ENCODE measurements at places on chromosomes 7 and 10.
A peak's percentile ranks its signal among the peaks of the same experiment; 100 is the strongest.

- no peak for DNase-seq
These were observed 50.6 kb upstream of the RET start for GRCh38 chr10:43026039-43026973.

DNA sequence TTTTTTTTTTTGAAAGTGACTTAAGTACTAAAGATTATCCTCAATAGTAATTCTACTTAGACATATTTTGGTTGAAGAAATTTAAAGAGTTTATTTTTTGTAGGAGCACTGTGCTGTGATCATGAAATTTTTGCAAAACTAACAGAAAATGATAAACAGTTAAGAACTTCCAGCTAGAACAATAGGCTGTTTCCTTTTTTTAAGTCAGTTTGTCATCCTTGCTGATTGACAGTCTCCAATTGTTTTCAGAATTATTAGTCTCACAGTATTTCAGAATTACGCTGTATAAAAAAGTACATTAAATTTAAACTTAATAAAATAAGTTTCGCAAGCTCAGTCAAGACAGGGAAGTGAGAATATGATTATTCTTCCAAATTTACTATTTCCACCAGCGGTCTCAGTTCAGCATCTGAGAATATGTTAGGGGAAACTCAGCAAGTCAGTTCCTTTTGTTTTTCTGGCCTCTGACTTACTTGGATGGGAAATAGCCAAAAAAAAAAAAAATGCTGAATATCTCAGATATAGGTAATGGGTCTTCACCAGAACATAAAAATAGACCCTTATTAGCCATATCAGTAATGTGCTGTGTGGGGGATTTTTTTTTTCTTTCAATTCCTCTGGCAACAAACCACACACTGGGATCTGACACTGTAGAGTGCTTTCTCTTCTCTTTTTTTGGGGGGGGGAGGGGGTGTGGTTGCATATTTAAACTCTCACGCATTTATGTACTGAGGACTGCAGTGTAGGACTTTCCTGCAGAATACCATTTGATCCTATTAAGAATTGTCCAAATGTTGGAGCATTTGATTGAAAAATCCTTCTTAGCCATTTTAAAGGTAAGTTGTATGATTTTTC, at the start of gene CD36:
Gene CD36 (plus strand): TSS at position 732 of the 855 bp plus-strand sequence. CDS start 8,099 bp downstream, outside the sequence.
- DNase-seq: peak; percentile 39

- no peak for DNase-seq
These were observed 24.1 kb upstream of the ZC3HAV1L start for GRCh38 chr7:139059905-139060304.

DNA sequence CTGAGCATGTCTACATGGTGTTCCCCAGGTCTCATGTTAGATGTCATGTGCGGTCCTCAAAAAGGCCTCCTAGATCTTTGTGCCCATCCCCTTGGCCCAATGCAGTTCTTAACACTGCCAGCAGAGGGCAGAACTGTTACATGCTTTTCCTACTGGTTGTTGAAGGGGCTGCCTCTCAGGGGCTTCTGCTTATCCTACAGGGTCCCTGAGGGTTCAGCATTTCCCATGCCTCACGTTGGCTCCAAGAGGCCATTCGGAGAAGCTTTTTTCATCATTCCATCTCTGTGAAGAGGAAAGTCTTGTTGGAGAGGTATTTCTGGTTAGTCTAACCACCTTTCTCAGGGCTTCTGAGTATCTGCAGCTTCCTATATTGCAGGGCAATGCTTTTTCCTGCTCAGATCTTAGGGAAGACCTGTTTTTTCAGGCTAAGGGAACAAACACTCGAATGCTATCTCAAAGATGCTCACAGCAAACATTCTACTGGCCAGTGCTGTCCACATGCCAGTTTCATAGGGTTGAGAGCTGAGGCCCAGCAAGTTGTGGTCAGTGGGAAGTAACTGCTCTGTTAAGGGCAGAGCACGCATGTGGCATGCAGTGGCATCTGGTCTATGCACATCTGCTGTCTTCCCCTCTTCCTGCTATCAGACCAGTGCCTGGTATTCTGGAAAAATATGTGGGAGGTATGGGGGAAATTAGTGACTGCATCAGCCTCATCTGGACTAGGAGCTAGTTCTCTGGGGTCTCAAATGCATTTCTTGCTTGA, 31.5 kb downstream of the MBL2 start:
- no peak for DNase-seq

DNA sequence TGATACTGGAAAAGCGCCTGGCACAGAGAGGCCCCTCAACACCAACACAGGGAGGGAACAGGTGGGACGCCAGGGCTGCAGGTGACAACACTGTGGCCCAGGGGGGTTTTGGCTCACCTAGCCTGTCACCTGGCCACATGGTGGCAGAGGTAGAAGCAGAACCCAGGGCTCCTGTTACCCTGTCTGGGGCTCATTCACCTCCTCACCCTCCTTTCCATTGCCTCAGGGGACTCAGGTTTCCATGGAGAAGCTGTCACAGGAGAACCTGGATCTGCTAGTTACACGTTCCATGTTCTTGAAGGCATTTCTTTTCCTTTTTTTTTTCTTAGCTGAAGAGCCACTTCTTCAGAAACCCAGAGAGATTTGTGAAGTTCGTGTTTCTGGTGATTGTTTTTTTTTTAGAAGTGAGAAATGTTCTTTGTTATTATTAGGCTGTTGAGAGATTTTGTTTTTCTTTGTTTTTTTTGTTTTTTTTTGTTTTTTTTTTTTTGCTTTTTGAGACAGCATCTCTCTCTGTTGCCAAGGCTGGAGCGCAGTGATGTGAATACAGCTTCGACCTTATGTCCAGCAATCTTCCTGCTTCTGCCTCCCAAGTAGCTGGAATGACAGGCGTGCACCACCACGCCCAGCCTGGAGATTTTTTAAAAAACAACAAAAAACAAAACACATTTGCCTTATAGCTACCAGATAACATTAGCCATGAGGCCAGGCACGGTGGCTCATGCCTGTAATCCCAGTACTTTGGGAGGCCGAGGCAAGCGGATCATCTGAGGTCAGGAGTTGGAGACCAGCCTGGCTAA, 16.0 kb downstream of the DENND2A start:
- DNase-seq: no peak

GRCh38 chr10:7538970-7539654, 127.7 kb downstream of the ITIH5 start:
- DNase-seq: no peak

DNA sequence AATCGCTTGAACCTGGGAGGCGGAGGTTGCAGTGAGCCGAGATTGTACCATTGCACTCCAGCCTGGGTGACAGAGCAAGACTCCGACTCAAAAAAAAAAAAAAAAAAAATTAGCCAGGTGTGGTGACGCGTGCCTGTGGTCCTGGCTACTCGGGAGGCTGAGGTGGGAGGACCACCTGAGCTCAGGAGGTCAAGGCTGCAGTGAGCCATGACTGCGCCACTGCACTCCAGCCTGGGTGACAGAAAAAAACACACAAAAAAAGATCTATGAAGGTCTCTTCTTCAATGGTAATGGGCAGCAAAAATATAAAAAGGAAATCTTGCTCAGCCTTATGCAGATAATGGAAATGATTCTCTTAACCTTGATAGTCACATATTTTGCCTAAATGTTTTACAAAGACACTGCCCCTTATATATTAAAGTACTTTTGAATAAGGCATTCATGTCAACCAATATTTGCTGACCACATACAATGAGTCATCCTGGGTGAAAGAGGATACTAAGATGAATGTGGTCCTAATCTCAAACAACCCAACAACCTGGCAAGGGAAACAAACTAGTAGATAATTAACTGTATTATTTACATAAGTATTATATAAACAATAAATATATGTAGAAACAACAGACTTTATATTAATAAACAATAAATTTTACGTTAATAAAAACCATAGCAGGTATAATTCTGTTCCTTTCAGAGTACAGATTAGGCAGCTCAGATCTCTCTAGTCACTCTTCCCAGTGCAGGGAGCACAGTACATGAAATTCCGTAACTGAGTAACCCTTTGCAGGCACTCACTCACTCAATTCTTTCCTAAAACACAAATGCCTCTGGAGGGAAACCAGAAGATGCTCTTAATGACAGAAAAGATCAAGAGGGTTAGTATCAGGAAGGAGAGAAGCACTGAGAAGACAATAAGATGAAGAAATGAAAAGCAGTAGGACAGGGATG, 8.1 kb downstream of the TOMM7 start:
- no peak for DNase-seq

DNA sequence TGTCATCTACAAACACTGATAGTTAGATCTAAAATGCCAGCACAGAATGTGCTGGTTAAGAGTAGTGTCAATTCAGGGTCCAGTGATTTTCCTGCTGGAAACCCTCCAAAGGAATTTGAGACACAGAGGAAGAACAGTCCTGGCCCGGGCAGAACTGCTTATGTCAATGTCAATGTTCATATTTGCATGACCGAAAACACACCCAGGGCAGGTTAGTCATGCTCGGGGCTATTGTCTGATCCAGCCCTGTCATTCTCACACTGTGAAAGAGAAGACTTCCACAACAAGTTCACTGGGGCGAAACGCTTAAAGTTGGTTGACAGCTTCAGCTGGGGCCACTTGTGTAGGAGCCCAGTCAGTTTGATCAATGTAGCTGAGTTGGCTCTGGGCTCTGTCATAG, 139.3 kb downstream of the C1GALT1 start:
- DNase-seq: peak; percentile 57

DNA sequence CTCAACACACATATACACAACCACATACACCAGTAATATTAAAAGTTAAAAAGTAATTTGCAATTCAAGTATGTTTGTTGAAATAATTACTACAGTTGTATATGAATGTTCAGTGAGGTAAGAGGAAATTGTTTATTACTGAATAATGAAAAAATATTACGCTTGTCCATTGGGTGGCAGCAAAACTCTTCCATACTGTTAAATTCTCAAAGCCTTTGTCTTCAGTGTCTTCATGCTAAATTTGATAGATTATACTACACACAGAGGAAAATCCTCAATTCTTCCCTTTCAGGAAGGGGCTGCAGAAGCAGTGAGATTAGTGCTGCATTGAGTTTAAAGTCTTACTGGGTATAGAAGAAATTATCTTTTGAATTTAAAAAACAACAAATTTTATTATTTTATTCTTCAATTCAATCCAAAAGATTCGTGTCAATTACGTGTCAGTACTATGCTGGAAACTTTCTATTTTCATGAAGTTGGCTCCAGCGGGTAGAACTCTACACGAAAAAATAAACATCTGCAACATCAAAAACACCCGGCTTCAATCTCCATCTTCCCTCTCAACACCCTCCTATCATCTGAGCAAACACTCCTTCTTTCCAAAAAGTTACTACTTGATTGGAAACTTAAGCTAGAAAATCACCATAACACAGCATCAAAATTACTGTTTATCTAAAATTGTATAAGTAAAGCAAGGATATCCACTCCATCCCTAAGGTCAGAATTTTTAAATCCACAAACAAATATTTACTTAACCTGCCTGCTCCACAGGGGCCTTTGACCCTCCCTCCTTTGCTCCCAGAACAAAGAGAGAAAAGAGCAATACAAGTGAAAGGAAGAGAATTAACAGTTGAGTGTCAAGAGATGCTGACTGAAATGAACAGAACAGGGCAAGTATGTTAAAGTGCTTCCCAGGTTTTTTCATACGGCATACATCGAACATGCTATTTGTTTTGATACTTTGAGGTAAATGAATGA, 37.0 kb upstream of the TES start:
- DNase-seq: no peak

DNA sequence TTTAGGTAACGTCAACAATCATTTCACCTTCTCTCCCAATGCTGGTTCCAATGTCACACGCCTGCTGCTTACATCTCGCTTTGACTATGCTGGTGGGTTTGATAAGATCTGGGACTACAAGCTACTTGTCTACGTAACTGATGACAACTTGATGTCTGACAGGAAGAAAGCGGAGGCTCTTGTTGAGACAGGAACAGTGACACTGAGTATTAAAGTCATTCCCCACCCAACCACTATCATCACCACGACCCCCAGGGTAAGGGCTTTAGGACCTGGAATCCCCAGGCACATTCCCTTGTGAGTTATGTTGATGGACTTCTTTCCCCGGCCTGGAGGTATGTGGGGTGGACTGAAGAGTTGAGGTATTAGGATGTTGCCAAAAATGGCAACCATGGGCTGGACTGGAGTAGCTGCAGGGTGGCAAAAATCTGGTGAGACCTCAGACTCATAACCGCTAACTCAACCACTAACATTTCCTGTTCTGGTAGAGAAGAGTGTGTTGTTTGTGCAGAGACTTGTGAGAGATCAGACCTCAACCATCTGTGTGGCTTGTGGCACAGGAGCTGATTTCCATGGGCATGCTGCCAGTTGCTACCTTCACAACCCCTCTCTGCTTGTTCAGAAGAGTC, 59.2 kb downstream of the CDHR3 start:
- DNase-seq: peak; percentile 62

DNA sequence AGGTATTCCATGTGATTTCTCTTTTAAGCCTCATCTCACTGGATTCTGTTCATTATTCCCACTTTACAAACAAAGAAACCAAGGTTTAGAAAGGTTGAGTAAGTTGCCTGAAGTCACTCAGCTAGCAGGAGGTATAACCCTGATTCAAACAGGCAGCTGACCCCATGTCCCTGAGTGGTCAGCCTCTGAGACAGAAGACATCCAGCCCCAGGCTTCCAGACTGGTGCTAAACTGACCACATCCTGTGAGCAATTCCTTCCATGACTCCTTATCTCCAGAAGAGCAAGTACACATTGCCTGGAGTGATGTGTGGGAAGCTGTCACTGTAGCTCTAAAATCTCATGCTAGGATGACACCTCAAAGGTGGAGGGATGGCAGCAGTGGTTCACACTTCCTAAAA, 3.7 kb downstream of the PLPP4 start:
- no peak for DNase-seq

DNA sequence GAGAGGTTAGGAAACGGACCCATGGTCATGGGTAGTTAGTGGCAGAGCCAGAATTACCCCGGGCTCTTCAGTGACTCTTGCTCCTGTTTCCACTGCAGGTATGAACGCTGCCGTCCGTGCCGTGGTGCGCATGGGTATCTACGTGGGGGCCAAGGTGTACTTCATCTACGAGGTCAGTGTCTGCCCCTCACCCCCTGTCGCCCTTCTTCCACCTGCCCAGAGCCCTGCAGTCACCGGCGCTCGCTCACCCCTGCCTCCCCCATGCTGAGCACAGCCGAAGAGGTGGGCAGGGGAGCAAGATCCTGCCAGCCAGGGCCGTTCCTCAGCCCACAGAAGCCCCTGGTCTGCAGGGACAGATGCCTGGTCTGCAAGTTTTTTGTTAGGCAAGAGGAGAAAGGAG, 14.9 kb downstream of the PFKP start:
- no peak for DNase-seq

GRCh38 chr7:124171068-124171467, 138.2 kb upstream of the TMEM229A start:
- DNase-seq: no peak

GRCh38 chr10:72783410-72783833, 91.5 kb downstream of the MCU start:
- DNase-seq: no peak

DNA sequence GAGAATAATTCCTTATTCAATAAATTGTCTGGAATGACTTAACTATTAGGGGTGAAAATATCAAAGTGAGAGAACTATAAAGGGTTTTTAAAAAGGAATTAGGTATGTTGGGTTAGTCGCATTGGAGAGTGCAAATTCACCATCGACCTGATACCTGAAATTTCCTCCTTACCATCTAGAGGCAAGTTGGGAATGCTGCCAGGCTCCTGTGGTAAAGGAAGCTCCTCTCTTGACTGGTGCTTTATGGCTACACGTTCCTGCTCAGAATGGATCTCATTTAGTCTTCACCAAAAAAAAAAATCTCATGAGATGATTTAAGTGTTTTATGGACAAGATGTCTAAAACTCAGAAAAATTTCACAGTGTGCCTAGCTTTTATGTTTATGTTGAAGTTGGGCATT, 129.8 kb downstream of the EGFR start:
- no peak for DNase-seq

GRCh38 chr7:112898432-112899290, 108.5 kb upstream of the TMEM168 start:
- peak; percentile 40 for DNase-seq

- DNase-seq: no peak
These were observed 6.0 kb downstream of the CPXM2 start for GRCh38 chr10:123885406-123886170.
